ENCODE measurements at places on chromosomes 1 and 21. TPM values are rescaled to one million over a fixed set of nuclear protein-coding genes. Genes with fewer than 3 reads are reported as not detected.

The AMY2A gene
- polyA plus RNA-seq: not detected

The MYOG gene
- polyA plus RNA-seq: 562 TPM

The OR10Z1 gene
- 0.10 TPM for polyA plus RNA-seq

The DNASE2B gene
- 0.17 TPM for polyA plus RNA-seq

The ZZZ3 gene
- polyA plus RNA-seq: 32.5 TPM

The NLRP3 gene
- polyA plus RNA-seq: 1.8 TPM

The BNIPL gene
- polyA plus RNA-seq: 1.1 TPM

The C1orf105 gene
- polyA plus RNA-seq: 111 TPM

The LRIF1 gene
- 8.6 TPM for polyA plus RNA-seq

The SSR2 gene
- polyA plus RNA-seq: 206 TPM

The CEPT1 gene
- 23.7 TPM for polyA plus RNA-seq

The TXNDC12 gene
- 29.3 TPM for polyA plus RNA-seq

The RAD54L gene
- 6.7 TPM for polyA plus RNA-seq

The HJV gene
- 243 TPM for polyA plus RNA-seq

The CCDC190 gene
- 6.7 TPM for polyA plus RNA-seq

The RPRD2 gene
- 30.1 TPM for polyA plus RNA-seq

The KIAA0040 gene
- 16.1 TPM for polyA plus RNA-seq

The CSMD2 gene
- 0.46 TPM for polyA plus RNA-seq

The CYP4Z1 gene
- 0.15 TPM for polyA plus RNA-seq

The P3R3URF gene
- polyA plus RNA-seq: not detected

The SPATA6 gene
- polyA plus RNA-seq: 10.8 TPM

The S100A7A gene
- not detected for polyA plus RNA-seq

The CFAP74 gene
- 0.19 TPM for polyA plus RNA-seq

The LCE3D gene
- polyA plus RNA-seq: not detected

The OR2AK2 gene
- polyA plus RNA-seq: not detected
